Thyroid gland (tissue), 4 donors: ENCODE measurements at places on chromosomes 12 and 14.

DNA sequence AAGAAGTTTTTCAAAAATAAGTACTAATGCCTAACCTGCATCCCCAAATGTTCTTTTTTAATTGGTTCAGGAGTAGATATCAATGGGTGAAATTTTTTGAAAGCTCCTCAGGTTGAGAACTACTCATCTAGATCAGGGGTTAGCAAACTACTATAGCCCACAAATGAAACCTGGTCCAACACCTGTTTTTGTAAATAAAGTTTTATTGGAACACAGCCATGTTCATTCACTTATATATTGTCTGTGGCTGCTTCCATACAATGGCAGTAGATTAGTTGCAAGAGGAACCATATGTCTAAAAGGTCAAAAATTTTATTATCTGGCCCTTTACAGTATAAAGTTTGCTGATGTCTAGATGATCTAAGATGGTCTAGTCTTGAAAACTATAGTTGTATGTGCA lies 13.8 kb downstream of the PUS7L start:
- no peak for DNase-seq

DNA sequence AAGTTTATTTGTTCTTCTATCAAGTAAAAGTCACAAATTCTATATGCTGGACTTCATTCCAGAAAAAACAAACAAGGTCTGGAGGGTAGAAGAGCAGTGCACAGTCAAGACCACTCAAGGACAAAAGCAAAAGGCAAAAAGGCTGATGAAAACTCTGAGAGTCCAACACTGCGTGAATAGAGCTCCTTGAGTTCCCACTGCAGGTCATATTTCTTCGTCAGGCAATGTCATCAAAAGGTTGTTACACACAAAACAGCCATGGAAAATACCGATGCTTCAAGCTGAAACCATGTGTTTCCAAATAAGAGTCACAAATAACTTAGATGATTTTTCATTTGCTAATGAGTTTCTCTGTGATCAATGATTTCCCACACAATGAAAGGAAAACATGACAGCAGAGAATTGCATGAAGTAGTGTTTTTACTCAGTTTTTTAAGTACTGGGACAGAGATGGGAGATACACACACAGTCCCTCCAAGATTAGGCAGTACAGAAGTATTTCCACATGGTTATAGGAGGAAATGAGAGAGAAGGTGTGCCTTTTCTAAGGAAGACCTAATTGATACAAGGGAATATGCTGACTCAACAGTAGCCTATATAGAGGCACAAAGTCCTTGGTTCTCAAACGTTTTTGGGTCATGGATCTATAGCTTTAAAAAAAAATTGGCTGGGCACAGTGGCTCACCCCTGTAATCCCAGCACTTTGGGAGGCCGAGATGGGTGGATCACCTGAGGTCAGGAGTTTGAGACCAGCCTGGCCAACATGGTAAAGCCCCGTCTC lies 177.7 kb downstream of the MED13L start:
- no peak for DNase-seq

DNA sequence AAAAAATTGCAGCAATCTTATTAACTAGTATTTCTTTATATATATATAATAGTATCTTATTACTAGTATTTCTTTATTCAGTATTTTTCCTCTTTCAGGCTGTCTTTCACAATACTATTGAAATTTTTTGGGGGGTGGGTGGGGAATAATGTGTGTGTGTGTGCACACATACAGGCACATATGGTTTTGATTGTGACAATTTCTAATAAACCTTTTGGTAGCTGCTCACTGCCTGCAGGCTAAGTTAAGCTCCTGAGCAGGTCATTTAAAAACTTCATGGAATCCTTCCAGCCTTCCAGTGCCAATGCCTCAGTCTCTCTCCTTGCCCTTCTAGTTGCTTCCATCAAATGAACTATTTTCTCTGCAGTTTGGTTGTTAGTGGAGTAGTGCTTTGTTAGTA lies 490.1 kb downstream of the PCNX1 start:
- no peak for DNase-seq

DNA sequence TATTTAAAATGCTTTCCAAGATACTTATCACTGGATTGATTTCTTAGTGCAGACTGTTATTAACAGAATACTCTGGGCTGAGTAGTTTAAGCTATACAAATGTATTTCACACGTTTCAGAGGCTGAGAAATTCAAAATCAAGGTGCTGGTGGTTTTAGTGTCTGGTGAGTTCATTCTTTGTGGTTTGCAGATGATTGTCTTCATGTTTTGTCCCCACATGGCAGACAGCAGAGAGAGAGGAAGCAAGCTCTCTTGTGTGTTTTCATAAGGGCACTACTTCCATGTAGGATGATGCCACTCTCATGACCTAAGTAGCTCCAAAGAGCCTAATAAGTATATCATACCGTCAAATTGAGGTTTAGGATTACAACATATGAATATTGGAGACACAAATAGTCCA lies 1348.9 kb upstream of the FLRT2 start:
- no peak for DNase-seq

GRCh38 chr14:106291626-106292025 lies 765.2 kb downstream of the TMEM121 start:
- DNase-seq: no peak

GRCh38 chr12:48567731-48568130 lies 2.1 kb downstream of the LALBA start:
- DNase-seq: no peak

DNA sequence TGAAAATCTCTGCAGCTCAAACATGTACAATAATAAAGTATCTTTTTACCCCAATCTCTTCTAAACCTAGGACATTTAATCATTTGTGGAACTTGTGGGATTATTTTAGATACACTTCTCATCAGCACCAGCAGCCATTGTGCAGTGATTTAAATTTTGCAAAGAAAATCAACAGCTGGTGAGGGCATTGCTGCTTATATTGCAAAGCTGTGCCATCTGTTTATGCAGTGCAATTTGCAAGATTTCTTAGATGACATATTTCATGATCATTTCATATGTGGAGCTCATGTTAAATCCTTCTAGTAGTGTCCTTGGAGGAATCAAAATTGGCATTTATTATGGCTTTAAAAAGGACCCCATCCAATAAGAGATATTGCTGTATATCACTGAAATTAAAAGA lies 320.7 kb downstream of the BTG1 start:
- no peak for DNase-seq

DNA sequence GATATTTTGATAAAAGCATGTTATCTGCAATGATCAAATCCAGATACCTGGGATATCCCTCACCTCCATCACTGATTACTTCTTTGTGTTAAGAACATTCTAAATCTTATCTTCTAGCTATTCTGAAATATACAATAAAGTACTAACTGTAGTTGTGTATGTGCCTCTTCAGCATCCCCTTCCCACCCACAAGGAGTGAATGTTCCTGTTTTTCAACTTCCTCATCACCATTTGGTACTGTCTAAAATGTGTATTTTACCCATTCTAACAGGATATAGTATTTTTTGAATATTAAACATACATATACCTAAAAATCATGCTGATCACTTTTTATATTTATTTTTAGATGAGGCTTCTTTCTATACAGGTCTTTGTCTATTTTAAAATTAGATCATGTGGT lies 1252.6 kb downstream of the TMEM121 start:
- no peak for DNase-seq

DNA sequence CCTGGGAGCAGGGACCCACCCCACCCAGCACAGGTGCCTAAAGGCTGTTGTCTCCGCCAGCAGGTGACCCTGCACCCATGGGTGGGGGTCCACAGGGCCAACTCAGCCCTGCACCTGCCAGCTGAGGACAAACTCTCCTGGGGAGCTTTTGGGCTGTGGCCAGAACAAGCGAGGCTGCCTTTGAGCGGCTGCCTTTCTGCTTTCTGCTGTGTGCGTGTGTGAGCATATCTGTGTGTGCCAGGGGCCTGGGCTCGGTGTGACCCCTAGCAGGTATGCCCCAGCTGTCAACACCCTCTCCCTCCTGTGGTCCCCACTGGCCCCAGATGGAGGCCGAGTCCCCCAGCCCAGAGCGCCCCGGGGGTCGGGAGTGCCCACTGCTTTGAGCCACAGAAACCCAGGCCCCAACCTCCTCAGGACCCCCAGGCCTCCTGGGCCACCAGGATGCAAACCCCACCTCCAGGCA lies 25.9 kb upstream of the GPR132 start:
- DNase-seq: no peak

DNA sequence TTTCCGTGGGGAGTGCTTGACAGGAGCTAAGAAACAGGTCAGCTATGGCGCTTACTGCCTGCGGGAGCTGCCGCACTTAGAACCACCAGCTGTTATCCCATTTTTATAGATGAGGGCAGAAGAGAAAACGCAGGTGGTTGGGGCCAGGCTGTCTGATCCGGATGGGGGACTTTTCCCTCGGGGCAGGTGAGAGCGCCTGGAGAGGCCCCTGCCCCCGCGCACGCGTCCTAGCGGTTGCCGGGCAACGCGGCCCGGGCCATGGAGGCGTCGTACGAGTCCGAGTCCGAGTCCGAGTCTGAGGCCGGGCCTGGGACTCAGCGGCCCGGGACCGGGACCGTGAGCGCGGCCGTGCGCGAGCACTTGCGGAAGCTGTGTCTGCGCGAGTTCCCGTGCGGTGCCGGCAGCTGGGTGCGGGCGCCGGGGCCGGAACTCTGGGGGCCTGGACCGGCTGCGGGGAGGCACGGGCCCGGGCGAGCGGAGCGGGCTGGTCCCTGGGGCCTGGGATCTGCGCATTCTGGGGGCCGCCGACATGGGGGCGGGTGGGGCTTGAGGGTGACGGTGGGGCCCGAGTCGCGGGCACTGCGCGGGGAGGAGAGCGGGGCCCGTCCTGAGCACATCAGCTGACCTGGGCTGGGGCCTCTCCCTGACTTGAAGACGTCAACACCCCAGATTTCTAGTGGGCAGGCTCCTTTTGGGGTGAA lies at the start of gene LRRC43:
LRRC43 (plus strand) TSS at position 237 of the 701 bp plus-strand sequence; CDS start at position 259, 22 bp downstream.
- DNase-seq: peak; percentile 67

GRCh38 chr12:94099632-94100031 lies 48.7 kb upstream of the PLXNC1 start:
- no peak for DNase-seq

GRCh38 chr12:107622001-107622400 lies 63.6 kb upstream of the PWP1 start:
- no peak for DNase-seq

- DNase-seq: no peak
Measured at GRCh38 chr14:69536971-69537370, 37.7 kb downstream of the CCDC177 start.

DNA sequence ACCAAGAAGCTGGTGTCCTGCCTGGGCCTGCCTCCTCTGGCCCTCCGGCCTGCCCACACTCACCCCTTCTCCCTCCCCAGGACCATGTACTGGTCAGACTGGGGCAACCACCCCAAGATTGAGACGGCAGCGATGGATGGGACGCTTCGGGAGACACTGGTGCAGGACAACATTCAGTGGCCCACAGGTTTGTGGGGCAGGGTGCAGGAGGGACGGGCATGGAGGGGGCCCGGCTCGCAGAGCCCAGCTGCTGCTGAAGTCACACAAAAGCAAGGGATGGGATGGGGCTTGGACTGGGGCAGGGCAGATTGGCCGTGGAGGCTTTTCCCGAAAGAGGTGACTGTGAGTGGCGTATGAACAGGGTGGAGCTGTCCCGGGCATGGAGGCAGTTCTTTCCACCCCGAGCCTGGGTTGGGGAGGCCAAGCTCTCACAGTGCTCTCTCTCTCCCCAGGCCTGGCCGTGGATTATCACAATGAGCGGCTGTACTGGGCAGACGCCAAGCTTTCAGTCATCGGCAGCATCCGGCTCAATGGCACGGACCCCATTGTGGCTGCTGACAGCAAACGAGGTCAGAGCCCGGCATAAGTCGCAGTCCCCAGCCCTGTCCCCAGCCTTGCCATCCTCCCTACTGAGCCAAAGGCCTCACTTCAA lies 7.8 kb upstream of the NXPH4 start:
- no peak for DNase-seq

DNA sequence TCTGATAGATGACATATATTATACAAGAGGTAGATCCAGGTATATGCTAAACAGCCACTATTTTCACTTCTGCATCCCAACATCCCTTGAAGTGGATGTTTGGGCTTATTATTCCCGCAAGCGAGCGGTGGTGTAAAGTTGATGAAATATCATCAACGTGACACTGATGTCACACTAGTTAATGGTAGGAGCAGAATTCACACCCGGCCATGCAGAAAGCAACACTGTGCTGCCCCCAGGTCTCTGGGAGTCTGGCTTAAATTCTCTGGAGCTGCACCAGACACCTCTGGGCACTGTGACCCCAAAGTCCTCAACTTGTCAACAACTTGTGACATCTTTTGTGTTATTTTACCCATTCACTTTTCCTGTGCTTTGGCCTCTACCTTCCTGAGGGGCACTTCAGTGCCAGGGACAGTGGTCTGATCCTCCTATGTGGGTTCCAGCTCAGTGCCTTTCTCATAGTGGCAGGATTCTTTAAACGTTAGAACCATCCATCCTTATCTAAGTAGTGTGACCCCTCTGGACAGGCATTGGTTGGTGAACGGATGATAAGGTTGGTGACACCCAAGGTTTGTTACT lies 952 bp downstream of the DRAM1 start:
- no peak for DNase-seq

DNA sequence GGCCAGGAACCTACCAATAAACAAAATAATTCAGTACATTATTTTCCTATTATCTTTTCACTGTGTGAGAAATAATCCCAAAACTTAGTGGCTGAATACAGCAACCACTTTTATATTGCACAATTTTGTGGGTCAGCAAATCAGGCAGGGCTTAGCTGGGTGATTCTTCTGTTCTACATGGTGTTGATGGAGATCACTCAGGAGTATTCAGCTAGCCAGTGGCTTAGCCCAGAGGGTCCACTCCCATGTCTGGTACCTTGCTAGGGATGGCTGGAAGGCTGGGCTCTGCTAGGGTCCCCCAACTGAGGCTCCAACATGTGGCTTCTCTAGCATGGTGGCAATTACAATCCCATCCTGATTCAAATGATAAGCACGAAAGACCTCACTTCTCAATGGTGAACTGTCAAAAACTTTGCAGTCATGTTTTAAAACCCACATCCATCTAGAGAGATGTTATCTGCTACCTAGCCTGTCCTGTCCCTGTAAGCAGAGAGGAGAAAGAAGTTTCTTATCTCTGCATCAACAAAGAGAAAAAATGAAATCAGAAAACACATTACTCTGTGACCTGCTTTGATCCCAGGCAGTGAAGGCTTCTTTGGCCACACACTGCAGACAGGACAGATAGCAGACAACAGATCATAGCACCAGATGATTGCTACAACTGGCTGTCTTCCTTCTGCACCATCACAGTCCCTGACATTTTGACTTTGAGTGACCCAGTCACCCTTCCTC lies 51.0 kb upstream of the MYL2 start:
- DNase-seq: no peak

GRCh38 chr12:108394196-108394595 lies 55.1 kb upstream of the CMKLR1 start:
- DNase-seq: no peak
